K562 (cell line): ENCODE measurements at places on chromosomes 6 and 20. TPM values are rescaled to one million over a fixed set of nuclear protein-coding genes. Genes with fewer than 3 reads are reported as not detected.

EGFL8 gene
- polyA plus RNA-seq: 39.8 and 47.4 TPM in 2 replicates

MKKS gene
- polyA plus RNA-seq: 13.5 and 14.8 TPM in 2 replicates

APOBEC2 gene
- not detected in 2 replicates for polyA plus RNA-seq

PHACTR3 gene
- polyA plus RNA-seq: not detected in 2 replicates

PXDC1 gene
- polyA plus RNA-seq: 0.09 and 0.12 TPM in 2 replicates

CDSN gene
- not detected in 2 replicates for polyA plus RNA-seq

FOXP4 gene
- 6.7 and 7.4 TPM in 2 replicates for polyA plus RNA-seq

CTSZ gene
- polyA plus RNA-seq: 96.2 and 107 TPM in 2 replicates

POM121L2 gene
- polyA plus RNA-seq: not detected in 2 replicates

ANKRD66 gene
- not detected in 2 replicates for polyA plus RNA-seq

CCDC28A gene
- 21.3 and 25.5 TPM in 2 replicates for polyA plus RNA-seq

TAGAP gene
- polyA plus RNA-seq: not detected in 2 replicates
